ENCODE measurements at places on chromosomes 11 and 22.

GRCh38 chr11:90783111-90783510 lies 560.3 kb upstream of the CHORDC1 start:
- no peak for DNase-seq

- DNase-seq: no peak
Measured at GRCh38 chr11:43987384-43988039, 45.1 kb downstream of the C11orf96 start.

DNA sequence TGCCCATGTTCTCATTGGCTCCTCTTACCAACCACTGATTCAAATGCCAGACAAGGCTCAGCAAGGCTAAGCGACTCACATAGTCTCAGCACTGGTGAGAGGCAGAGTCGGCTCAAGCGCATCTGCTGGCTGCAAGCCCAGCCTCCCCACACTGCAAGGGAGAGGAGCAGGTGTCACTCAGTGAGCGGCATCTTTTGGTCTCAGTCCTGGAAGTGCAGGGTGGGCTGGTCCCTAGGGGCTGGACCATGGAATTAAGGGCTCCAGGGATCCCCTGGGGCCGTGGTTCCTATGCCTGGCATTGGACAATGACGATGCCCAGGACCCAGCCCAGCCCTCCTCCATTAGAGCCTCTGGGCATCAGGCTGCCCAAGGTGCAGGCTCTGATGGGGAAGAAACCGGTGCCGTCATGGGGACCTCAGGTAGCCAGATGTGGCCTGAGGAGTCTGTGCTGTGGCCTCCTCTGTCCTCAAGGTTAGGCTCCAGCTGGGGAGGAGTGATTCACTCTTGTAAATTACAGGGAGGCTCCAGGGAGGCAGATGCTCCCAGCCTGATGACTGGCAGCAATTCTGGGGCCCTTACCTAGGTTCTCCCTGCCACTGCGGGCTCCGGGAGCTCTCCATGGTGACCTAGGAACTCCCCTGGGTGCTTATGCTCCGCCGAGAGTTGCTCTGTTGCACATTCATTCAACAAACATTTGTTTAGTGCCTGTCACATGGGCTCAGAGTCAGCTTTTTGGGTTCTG lies 28.0 kb downstream of the FADS2 start:
- no peak for DNase-seq

- DNase-seq: no peak
Measured at GRCh38 chr22:48241658-48242057, 1479.2 kb downstream of the TBC1D22A start.

GRCh38 chr11:16012125-16012751 lies 344.1 kb downstream of the SOX6 start:
- DNase-seq: no peak

GRCh38 chr22:36365020-36365411 lies 22.8 kb downstream of the MYH9 start:
- DNase-seq: peak; percentile 94

- no peak for DNase-seq
Measured at GRCh38 chr22:39147335-39148025, 5.0 kb downstream of the CBX7 start.

DNA sequence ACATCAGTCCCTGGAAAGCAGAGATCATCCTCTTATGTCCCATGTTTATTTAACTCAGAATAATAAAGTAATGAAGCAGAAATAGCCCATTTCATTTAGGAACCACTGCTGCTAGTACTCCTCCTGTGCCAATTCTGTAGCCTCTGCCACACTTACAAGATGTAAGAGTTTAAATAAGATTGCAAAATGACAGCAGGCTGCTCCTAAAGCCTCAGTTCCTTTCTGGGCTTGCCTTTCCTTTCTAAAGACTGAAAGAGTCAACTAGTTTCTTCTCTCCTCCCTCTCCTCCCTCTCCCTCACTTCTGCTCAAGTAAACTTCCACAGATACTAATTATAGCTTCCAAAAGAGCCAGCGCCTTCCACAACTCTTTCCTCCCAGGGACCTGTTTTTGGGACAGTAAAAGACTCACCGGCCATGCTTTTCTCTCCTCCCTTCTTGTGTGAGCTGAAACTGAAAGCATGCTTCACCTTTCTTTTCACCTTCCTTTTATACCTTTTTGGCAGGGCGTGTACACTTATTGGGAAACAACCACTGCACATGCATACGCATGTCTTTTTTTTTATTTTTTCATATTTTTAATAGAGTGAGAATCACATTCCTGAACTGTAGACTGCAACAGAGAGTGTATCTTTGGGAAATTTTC lies 26.1 kb upstream of the CARD16 start:
- DNase-seq: no peak

DNA sequence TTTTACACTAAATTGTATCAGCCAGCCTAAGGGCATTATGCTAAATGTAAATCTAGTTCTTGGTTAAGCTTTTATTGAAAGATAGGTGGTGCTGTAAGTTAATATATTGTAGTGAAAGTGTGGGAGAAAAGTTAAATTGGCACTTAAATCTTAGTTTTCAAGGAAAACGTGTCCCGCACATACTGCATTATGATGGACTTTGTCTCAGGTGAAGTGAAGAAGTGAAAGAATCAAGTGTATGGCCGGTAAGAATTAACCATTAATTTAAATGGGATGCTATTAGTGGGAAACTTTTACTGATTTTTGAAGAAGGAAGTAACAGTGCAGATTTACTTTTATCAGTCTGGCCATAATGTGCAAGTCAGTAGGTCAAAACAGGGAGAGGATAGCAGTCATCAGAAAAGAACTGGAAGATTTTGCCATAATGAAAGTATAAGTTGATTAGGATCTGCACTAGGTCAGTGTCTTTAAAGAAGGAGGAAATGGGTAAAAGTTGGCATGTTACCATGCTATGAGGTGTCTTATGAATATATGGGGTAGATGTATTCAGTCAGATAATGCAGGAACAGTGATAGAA lies 81.6 kb downstream of the PDHX start:
- DNase-seq: no peak

GRCh38 chr11:5736396-5736795 lies at the start of gene OR56B1:
OR56B1 (plus strand) TSS chr11:5736448; CDS start chr11:5736517, 69 bp downstream.
- no peak for DNase-seq

- DNase-seq: no peak
Measured at GRCh38 chr11:74647831-74648230, 55.4 kb downstream of the POLD3 start.

GRCh38 chr11:129093283-129093682 lies 98.8 kb downstream of the ARHGAP32 start:
- no peak for DNase-seq

DNA sequence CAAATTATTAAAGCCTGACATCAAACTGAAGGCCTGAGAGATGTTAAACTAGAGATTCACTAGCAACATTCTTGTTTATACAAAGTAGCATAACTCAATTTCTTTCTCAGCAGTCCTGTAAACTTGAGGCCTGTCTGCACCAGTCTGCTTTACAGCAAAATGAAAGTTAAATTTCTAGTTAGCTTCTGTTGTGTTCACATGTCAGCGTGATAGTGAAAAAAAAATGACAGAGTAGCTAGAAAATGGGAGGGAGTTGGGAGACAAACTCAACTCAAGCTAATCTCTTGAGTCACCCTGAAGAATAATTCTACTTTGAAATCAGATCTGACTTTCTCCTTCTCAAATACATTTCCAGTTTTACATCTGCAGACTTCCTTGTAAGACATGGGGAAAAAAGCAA lies 6.5 kb downstream of the RBFOX2 start:
- no peak for DNase-seq

DNA sequence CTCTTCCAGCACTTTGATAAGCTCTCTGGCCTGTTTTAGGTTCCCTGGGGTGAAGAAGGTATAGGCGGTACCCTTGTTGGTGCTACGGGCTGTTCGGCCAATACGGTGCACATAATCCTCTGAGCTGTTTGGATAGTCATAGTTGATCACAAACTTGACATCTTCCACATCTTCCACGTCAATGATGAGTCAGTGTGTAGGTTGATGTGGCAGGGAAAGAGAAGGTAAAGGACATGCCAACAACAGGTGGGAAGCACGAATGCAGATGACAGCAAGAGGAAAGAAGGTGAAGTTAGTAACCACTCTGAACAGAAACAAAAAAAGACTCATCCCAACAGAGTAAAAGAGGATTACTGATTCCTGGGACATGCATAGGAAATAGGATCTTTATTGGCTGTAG lies 18.2 kb downstream of the DDX17 start:
- DNase-seq: no peak

GRCh38 chr11:112565551-112565950 lies 304.9 kb upstream of the PLET1 start:
- no peak for DNase-seq

DNA sequence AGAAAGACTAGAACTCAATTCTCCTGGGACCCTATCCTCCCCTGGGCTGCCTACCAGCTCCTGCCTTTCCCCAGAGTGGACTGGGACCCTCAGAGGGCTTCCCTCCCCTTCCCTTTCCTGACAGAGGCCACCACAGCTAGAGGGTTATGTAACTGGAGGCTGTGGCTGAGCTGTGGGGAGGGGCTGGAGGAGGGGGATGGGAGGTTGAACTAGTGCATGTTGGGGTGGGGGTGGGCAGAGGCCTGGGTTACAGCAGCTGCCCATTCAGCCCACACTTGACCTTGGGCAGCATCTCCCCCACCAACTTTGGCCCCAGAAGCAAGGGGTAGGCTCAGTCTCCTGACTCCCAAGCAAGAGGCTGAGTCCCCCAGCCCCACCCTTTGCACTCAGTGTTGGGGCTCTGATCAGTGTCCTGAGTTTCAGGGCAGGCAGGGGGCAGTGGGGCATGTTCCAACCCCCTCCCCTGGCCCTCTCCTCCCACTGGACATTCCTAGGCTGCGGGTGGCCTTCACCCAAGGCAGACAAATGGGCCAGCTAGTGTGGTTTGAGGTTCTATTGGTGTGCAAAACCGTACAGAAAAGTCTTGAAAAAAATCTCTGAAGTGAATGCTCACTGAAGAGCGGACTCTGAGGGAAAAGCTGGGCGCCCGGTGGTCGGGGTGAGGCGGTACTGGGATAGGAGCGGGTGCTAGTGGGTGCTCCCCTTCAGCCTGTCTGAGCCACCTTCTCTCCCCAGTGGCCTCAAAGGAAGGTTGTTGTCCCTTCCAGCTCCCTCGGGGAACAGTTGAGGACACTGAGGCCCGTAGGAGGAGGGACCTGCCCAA lies 3.8 kb downstream of the KCNC1 start:
- DNase-seq: no peak

GRCh38 chr11:72912253-72912652 lies 98.0 kb downstream of the ATG16L2 start:
- no peak for DNase-seq

GRCh38 chr11:130945896-130946295 lies 29.6 kb upstream of the SNX19 start:
- DNase-seq: no peak

GRCh38 chr11:60078745-60079144 lies 9.7 kb upstream of the MS4A2 start:
- DNase-seq: no peak

DNA sequence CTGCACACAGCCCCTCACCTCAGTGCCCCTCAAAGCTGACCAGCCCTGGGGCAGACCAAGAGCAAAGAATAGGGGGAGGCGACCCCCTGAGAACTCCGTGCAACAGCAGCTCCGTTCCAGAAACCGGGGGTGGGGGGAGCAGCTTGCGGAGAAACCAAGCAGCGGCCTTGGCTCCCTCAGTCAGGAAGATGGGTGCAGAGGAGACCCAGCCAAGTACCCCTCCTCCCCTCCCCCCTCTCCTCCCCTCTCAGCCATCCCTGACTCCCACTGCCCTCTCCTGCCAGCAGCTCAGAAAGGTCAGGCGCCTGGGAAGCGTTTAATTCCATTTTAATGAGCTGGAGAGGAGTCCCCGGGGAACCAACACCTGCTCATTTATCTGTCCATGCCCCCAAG lies 78.9 kb downstream of the PDE2A start:
- no peak for DNase-seq

GRCh38 chr22:33869946-33870345 lies 50.3 kb downstream of the LARGE1 start:
- DNase-seq: no peak

- DNase-seq: no peak
Measured at GRCh38 chr11:110856996-110857812, 145.0 kb upstream of the ARHGAP20 start.

GRCh38 chr11:84757711-84758110 lies 869.4 kb downstream of the DLG2 start:
- no peak for DNase-seq

- no peak for DNase-seq
Measured at GRCh38 chr22:49676230-49676629, 151.4 kb downstream of the BRD1 start.

GRCh38 chr11:126514061-126514693 lies 158.7 kb downstream of the ST3GAL4 start:
- no peak for DNase-seq

- DNase-seq: no peak
Measured at GRCh38 chr11:18936002-18936673, 3.1 kb downstream of the MRGPRX1 start.

DNA sequence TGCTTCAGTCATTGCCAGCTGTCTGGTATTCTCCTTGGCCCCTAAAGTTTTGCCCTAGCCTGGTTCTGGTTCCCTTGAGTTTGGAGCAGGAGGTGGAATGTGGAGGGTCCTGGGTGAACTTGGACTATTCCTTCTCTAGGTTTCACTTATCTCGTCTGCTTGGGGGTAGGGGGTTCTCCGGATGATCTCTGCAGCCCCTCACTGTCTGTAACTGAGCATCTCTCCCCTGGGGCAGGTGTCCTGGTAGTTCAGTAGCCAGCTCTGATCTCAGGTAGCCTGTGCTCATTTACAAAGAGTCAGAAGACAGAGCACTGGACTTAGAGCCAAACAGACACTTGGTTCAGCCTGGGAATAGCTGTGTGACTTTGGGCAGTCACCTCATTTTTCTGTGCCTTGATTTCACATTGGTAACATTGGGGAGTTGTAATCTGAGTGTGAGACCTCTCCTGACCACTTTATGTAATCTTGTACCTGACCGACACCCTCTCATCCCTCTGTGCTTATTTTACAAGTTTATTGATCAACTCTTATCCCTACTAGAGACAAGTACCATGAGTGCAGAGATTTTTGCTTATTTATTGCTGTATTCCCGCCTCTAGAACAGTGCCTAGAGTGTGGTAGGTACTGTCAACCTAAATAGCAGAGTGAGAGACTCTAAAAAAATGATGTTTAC lies 804 bp downstream of the CCDC134 start:
- no peak for DNase-seq

- DNase-seq: no peak
Measured at GRCh38 chr11:7612661-7613393, 60.5 kb downstream of the CYB5R2 start.

GRCh38 chr11:108584973-108585372 lies 8.6 kb downstream of the EXPH5 start:
- no peak for DNase-seq

DNA sequence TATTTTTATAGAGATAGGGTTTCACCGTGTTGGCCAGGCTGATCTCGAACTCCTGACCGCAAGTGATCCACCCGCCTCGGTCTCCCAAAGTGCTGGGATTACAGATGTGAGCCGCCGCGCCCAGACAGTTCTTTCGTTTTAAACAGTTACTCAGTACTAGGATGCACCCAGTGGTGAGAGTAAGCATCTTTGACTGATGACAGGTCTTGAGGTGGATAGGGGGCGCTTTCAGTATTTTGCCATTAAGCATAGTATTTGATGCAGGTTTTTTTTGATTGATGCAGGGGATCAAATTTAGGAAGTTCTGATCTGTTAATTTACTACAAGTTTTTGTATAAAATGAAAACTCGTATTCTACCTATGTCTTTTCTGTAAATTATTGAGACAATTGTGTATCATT lies 13.2 kb upstream of the TRIM34 start:
- no peak for DNase-seq
